ENCODE measurements at places on chromosomes 16 and 17.

DNA sequence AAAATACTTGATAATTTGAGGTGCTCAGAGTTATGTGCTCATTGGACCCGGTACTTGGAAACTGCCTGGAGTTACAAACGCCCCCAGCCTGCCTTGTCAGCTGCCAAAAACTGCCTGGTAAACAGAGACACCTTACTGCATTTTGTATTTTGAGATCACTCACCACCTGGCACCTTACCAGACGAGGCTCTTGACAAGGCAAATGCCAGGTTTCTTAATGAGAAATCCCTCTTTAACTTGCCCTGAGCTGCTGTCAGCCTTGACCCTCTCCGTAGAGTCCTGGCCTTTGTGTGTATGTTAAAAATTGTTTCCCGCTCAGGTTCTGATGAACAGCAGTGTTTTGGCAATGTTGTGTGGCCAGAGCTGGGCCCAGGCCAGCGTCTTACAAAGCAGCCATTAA lies 28.8 kb downstream of the SYT17 start:
- DNase-seq = no peak

GRCh38 chr17:49996495-49997300 lies 1.7 kb upstream of the DLX3 start:
- DNase-seq = no peak

DNA sequence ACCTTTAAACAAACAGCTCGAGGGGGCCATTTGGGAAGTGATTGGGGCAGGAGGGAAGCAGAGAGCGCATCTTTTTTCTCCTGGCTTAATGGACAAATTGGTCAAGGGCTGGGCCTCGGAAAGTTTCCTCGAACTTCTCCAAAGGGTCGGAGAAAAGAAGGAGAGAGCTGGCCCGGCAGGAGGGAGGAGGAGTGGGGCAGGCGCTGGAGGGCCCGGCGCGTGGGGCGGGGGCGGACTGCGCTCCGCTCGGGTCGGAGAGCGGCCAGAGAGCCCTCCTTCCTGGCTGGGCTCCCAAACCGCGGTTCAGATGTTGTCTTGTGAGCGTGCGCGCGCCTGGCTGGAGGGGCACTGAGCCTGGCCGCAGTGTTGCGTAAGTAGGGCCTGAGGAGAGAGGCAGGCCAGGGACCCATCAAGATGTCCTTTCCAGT lies 1.2 kb downstream of the MMP2 start:
- no peak for DNase-seq

DNA sequence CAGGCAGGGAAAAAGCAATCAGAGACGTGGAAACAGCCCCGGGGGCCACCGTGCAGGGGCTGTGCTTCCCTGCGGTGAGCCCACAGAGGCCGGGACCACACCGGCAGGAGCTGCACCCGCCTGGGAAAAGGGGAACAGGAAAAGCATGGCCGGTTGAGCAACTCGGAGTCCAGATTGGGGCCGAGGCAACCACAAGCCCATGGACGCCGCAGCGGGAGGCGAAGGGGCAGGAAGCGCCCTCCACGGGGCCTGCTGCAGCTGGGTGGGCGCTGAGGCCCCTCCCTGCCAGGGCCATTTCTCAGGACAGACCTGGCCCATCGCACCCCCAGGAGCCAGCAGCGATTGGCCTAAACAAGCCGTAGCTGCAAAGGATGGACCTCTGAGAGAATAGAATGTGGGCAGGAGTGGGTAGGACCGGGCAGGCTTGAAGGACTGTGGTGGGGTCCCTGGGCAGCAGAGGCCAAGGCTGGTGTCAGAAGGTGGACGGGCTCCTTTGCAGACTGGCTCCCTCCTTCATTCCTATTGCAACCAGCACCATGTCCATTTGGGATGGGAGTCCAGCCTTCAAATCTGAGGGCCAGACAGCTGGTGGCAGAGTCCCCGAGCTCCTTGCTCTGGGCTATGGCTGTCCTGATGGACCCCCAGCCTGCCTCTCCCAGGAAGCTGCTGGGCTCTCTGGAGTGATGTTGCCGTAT lies 30.4 kb downstream of the COX4I1 start:
- no peak for DNase-seq

DNA sequence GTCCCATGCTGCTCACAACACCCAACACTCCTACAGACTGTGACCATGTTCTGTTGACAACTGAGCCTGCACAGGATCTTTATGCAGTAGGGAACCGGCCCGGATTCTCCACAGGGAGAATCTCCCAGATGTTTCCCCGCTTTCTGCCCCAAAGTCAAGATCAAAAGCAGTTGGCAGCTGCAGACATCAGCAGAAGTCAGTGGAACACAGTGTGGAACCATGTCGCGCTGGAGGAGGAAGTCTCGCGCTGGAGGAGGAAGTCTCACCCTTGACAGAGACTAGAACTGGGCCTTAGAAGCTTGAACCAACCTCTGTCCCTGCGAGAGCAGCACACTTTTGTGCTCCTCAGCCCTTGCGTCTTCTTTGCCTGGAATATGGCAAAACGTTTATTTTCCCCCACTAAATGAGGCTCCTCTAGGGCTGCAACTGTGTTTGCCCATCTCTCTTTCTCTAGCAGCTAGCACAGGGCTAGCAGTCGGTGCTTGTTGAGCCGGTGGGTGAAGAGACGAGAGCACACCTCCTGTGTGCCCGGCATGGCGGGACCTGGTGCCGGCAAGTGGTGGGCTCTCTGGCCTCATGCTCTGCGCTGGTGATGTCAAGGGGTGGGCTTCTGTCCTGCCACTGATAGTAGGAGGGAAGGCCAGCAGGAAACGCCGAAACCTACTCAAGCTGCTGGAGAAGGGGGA lies 2.1 kb upstream of the MRC2 start:
- DNase-seq = no peak

GRCh38 chr16:19499481-19499880 lies 22.4 kb downstream of the GDE1 start:
- no peak for DNase-seq

DNA sequence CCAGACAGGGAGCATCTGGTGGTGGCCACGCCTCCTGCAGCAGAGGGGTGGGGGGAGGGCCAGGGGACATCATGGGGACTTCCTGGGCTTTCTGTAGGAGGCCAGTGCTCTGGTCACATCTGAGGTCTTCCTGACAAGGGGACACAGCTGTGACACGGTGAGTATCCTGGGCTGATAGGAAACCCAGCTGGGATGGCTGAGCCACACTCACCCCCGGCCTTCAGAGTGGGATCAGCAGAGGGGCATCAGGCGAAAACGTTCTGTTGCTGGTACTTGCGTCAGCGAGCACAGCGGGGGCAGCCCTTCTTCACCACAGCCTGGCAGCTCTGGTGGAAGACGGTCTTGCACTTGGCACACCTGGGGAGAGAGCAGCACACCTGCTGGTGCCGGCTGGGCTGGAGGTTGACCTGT lies 122.9 kb upstream of the SMURF2 start:
- DNase-seq = no peak

DNA sequence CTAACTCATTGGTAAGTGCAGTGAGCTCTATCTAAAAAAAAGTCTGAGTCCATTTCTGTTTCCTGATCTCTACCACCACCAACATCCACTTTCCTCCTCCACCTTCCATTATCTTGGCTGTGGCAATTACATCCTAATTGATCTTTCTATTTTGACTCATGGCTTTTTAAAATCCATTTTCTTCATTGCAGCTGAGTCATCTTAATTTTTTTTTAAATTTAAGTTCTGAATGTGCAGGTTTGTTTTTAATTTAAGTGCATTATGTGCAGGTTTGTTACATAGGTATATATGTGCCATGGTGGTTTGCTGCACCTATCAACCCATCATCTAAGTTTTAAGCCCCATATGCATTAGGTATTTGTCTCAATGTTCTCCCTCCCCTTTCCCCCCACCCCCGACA lies 390.7 kb downstream of the XYLT1 start:
- DNase-seq = no peak

DNA sequence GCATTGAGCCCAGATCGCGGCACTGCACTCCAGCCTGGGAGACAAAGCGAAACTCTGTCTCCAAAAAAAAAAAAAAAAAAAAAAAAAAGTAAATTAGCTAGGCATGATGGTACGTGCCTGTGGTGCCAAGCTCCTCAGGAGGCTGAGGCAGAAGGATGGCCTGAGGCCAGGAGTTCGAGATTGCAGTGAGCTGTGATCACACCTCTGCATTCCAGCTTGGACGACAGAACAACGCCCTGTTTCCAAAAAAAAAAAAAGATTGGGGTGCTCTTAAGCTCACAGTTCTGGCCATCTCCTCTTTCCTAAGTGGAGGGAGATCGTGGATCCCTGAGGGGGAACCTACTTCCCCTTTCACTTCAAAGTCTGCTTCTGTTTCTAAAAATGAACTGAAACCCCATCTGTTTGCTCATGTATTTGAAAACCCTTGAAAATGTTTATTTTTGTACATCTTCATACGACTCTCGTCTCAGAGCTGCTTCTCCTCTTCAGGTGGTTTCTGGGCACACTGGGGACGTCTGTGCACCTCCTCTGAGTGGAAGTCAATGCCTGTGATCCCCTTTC lies 138.8 kb downstream of the PRKCA start:
- no peak for DNase-seq

- no peak for DNase-seq
These were observed 3.6 kb downstream of the ZNF48 start for GRCh38 chr16:30398661-30399434.

DNA sequence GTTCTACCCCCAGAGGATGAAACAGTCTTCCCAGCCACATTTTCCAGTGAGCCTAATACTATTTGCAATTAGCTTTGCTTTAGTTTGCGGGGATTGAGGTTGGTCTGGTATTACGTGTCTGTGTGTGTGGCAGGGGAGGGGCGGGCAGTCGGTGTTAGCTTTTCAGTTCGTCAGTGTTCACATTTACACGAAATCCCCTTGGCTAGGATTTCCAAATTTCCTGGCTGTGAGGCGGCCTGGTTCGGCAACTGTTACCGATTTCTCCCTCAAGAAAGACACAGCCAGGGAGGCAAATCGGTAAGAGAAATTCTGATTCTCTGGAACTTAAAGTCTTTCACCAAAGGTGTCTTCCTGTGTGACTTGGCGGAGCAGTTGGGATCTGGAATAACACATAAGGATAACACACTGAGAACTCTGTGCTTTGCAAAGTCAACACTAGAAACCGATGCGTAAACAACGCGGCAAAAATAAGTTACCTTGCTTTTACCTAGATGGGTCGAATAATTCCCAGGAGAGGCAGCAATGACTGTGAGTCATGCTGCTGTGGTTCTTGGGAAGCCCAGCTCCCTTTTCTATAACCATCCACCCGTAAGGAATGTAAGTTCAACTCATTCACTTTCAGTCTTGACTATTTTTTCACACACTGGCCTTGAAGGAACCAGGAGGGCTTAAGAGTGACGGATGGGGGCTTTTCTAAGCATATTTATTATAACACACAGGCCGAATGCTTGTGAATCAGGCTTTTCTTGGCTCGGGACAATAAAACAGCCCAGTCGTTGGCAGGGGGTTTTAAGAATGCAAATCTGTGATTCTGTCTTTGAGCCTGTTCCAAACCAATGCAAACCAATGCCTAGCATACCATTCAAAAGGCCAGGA lies 24.2 kb downstream of the GPRC5B start:
- no peak for DNase-seq

DNA sequence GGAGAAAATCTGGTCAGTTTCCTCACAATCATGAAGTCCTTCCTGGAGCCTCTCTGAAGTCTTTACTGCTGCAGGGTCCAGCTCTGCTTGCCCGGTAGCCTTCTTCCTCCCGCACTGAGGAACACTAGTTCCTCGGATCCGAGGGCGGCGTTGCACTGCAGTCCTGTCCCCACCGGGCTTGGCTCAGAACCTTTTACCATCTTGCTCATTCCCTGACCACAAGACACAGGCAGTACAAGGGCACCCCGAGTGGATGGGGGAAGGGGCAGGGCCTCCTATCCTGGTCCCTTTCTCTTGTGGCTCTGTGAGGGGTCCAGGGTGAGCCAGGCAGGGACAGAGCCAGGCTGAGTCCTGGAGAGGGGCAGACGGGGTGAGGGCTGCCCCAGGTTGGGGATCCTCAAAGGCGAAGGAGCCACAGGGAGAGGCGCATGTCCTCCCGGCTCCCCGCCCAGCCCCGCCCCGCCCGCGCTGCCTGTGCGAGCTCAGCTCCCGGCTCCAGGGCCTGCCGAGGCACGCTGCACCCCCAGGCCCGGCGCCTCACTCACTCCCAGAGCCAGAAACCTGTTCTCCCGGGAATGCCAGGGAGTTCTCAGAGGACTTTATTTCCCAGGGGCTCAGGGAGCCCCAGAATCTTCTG lies 1.5 kb downstream of the FOXN1 start:
- DNase-seq = no peak

DNA sequence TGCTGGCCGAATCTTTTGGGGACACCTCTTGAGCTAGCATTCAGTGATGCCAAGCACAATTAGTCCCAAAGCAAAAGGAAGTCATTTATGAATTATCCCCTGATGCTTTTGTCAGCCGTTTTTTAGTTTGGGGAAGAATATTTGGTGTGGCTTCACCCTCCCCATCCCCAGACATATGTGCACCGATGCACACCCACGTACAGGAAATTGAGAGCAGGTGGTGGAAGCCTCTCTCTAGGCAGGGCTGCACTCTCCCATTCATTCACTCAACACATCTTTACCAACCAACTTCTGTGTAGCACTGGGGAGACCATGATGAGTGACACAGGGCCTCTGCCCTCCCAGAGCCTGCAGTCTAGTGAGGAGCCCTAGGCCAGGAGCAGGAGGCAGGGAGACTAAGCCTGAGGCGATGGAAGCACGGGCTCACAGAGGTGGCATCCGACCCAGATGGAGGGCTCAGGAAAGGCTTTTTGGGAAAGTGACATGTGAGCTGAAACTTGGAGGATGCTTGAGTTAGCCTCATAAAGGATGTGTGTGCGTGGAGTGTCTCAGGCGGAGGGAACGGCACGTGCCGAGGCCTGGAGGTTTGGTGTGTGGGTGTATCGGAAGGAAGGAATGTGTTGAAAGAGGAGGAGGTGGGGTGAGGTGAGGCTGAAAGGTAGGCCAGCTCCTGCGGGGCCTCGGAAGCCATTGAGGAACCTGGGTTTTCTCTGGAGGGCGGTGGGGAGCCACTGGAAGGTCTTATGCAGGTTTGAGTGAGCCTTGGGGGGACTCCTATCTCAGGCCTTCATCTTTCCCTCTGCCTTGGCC lies 43.8 kb downstream of the PSME3IP1 start:
- DNase-seq = no peak

GRCh38 chr16:25097276-25097975 lies 14.1 kb upstream of the LCMT1 start:
- DNase-seq = no peak

DNA sequence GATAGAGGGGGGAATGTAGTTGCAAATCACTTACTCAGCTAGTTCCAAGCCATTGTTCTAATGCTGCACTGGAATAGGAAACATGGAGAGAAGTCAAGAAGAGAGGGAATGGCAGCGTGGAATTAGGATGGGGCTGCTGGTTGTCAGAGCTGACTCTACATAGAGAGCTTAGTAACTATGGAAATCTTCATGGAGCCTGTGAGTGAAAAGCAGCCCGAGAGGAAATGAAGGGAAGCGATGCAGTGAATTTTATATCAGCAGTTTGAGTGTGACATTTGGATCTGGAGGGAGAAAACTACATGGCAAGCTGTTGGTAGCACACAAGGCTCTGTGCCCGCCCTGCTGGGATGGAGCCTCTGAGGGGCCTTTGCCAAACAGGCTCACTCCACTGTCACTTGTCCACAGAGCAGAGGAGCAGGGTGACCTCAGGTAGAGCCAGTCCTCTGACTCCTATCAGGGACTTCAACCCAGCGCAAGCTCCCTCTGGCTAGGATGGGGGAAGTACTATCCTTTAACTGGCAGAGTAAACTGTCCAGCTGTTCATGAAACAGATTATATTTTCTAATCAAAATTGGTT lies 27.9 kb upstream of the PMFBP1 start:
- no peak for DNase-seq

Measured in NCI-H446 treated with DMSO at 0.1 percent for 48 hours (cell line).